ENCODE measurements at places on chromosomes 16 and 17. TPM values are rescaled to one million over a fixed set of nuclear protein-coding genes. Genes with fewer than 3 reads are reported as not detected.

DNA sequence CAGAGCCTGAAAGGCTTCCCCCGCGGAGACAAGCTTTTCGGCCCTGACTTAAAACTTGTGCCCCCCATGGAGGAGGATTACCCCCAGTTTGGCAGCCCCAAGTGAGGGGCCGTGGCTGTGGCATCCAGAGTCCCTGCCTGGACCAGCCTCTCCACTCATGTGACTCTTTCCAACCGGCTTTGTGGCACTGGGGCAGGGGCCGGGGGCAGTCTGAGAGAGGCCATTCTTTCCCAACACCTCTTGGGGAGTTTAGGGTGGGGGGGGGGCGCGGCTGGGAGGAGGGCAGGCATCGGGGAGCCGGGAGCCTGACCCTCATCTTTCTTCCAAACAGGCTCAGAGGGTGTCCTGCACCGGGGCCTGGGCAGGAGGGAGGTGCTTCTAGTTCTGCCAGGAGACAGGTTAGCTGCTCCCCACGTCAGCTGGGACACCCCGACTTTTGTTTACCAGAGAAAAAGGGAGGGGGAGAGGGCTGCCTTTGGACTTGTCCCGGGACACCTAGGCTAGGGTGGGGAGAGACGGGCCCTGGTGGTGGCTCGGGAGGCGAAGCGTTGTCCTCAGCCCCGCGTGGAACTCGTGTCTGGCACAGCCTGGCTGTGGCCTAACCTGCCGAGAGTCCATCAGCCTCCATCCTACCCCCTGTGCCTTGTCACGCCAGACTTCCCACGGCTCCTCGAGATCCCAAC is 7.3 kb upstream of the SERPINF1 start:
- no peak for DNase-seq
- no peak overlapping the region for H3K4me3 ChIP-seq

- H3K4me3 ChIP-seq = no peak overlapping the region
- H3K36me3 ChIP-seq = no peaks in the 10 kb centered on the region
- no peaks in the 10 kb centered on the region for H3K4me1 ChIP-seq
- no peak for DNase-seq
Measured at GRCh38 chr16:49554681-49555080, 181.1 kb downstream of the C16orf78 start.

Gene PYY
- total RNA-seq = not detected

Gene GDPD3
- total RNA-seq = 11.1 TPM

GRCh38 chr17:4098521-4099209 is 44.2 kb downstream of the ZZEF1 start:
- H3K27me3 ChIP-seq = no peaks in the 10 kb centered on the region
- no peak for DNase-seq
- H3K4me1 ChIP-seq = peaks cover 17% of the 10 kb centered on the region

Gene HS3ST2
- total RNA-seq = not detected

GRCh38 chr16:10731790-10732189 is 11.9 kb upstream of the NUBP1 start:
- H3K27ac ChIP-seq = no peak overlapping the region
- no peak for DNase-seq
- no peak overlapping the region for H3K4me3 ChIP-seq
- peaks cover under 1% of the 10 kb centered on the region for H3K4me1 ChIP-seq
- H3K27me3 ChIP-seq = no peaks in the 10 kb centered on the region

DNA sequence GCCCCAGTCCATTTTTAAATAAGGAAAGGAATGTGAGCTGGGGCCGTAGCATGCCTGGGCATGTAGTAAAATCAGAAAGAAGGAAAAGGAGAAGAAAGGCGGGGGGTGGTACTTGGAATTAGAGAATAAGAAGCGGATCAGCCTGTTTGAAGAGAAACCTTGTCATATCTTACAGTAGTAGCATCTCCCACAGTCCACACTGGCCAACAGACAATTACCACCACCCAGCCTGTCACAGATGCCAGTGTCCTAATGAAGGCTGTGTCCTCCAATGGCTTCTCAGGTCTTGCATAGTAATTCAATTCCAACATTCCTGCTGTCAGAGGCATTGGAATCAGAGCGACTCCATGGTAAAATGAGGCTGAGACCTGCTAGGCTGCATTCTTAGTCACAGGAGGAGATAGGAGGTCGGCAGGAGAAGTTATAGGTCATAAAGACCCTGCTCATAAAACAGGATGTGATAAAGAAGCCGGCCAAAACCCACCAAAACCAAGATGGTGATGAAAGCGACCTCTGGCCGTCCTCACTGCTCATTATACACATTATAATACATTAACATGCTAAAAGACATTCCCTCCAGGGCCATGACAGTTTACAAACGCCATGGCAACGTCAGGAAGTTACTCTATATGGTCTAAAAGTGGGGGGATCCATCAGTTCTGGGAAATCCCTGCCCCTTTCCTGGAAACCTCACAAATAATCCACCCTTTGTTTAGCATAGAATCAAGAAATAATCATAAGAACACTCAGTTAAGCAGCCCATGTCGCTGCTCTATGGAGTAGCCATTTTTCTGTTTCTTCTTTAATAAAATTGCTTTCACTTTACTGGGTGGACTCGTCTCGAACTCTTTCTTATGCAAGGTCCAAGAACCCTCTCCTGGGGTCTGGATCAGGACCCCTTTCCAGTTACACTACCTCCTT is 9.6 kb upstream of the AKAP10 start:
- no peaks in the 10 kb centered on the region for H3K4me1 ChIP-seq
- no peaks in the 10 kb centered on the region for H3K36me3 ChIP-seq
- DNase-seq = no peak

GRCh38 chr16:2071454-2072202 is 23.8 kb downstream of the TSC2 start:
- peaks cover 81% of the 10 kb centered on the region for H3K36me3 ChIP-seq
- H3K27me3 ChIP-seq = no peaks in the 10 kb centered on the region
- H3K27ac ChIP-seq = no peak overlapping the region
- no peak overlapping the region for H3K4me3 ChIP-seq
- no peaks in the 10 kb centered on the region for H3K4me1 ChIP-seq
- DNase-seq = no peak

GRCh38 chr16:58339452-58339981 is 44.7 kb upstream of the PRSS54 start:
- no peaks in the 10 kb centered on the region for H3K36me3 ChIP-seq
- H3K4me3 ChIP-seq = no peak overlapping the region
- no peaks in the 10 kb centered on the region for H3K27me3 ChIP-seq
- DNase-seq = no peak
- peaks cover 2% of the 10 kb centered on the region for H3K4me1 ChIP-seq

All from spleen (tissue), 13 donors.